ENCODE measurements at places on chromosomes 6 and 20.

DNA sequence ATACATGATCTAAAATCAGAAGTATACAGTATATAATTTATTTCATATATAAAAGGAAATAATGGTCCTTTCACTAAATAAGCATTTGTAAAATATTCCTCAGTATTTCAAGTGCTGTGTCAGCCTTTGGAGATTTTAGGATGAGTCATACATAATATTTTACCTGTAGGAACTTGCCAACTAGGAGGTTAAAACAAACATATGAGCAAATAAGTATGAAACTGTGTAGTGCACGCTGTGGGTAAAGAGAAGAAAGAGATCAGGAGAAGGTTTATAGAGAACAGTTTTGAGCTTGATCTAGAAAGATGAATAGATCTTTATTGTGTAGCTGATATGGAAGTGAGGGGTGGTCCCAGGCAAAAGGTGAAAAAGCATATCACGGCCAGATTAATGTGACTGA is 169.9 kb upstream of the RNF217 start:
- DNase-seq = no peak

GRCh38 chr6:142952614-142953013 is 7.6 kb upstream of the HIVEP2 start:
- no peak for DNase-seq

DNA sequence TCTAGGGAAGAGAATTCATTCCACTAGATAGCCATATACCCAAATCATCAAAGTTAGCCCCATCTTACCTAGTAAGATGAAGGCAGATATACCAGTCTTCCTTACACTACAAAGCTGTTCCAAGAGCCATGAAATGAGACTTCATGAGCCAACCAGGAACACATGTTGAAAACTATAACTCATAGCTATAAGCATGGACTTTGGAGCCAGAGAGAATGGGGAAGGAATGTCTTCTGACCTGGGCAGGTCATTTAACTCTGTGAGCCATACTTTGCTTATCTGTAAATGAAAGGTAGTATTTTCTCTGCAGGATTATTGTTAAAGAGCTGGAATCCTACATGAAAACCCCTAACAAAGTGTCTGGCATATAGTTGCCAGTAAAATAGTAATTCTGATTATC is 27.3 kb downstream of the ADGRF5 start:
- DNase-seq = no peak

- DNase-seq = peak; percentile 98
Measured at GRCh38 chr20:49219091-49219923, at the start of gene DDX27. Gene DDX27, plus strand, starts transcription at chr20:49219416. Its CDS starts 33 bp downstream, at chr20:49219449.

DNA sequence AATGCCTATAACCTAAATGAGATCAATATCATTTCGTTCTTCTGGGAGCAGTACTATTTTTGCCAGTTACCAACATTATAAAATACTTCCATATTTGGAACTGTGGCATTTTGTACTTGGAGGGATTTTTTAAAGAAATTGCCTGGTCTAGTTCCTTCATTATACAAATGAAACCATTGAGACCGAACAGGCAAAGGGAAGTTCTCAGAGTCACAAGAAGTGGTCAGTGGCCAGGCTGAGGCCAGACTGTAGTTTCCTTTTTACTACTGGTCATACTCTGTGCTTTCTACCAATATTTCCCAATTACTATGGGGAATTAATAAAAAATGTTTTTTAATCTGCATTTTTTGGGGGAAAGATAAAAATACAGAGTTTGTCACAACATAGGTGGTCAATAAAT is 332.0 kb downstream of the NRN1 start:
- DNase-seq = no peak

DNA sequence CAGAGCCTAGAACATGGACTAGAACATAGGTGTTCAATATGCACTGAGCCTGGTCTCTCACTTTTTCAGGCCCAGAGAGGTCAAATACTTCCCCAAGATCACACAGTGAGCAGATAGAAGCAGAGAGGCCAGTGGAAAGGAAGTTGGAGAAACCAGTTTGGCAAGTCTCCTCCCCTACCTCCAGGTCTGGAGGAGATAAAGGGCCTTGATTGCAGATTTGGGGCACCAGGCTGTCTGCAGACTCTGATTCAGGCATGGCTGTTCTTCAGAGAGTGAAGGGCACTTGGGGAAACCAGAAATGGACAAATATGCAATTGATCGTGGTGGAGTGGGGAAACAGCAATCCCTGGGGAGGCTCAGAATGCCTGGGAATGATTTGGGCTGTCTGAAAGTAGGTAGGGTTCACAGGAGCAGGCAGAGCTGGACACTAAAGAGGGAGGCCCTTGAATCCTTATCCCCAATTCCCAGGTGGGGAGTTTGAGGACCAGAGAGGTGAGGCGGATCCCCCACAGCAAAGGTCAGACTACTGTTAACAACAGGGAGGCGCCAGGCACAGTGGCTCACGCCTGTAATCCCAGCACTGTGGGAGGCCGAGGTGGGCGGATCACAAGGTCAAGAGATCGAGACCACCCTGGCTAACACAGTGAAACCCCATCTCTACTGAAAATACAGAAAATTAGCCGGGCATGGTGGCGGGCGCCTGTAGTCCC is 2.3 kb downstream of the PEDS1 start:
- no peak for DNase-seq

DNA sequence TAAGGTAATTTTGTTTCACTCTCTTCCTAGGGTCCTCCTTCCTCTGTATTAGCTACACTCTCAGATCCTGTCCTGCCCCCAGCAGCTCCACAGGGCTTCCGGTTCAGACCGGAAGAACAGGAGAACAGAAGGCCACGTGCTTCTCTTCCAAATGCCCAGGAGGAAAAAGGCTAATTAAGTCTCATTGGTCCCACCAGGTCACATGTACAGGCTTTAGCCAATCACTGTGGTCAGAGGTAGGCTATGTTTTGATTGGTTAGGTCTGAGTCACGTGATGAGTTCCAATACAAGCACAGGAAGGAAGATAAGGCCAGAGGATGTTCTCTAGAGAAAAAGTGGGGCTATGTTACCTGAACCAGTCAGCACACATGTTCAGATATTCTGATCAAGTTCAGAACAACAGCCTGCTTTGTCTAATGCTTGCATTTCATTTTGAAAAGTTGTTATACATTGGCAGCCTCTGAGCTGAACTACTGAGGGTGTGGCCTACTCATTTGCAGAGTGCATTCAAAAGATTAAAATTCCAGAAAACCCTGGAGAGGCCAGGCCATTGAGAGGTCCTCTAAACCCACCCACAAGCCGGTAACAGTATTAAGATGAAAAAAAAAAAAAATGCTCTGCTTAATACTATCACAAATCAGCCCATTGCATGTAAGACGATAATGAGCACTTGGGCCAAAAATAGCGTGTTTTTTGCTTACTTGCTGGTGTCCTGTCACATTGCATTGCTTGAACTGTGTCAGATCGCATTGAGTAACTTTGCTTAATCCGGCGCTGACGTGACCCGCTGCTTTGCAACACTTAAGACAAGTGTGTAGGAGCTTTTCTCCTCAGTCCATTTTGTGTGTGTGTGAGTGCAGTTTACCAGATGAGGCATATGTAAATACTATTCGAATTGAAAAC is 170.3 kb downstream of the TSHZ2 start:
- DNase-seq = no peak

GRCh38 chr6:130163266-130163665 is 59.5 kb downstream of the SAMD3 start:
- no peak for DNase-seq

GRCh38 chr6:54014440-54014839 is 96.8 kb upstream of the MLIP start:
- no peak for DNase-seq

- no peak for DNase-seq
Measured at GRCh38 chr6:1313767-1314503, 2.0 kb downstream of the FOXQ1 start.

DNA sequence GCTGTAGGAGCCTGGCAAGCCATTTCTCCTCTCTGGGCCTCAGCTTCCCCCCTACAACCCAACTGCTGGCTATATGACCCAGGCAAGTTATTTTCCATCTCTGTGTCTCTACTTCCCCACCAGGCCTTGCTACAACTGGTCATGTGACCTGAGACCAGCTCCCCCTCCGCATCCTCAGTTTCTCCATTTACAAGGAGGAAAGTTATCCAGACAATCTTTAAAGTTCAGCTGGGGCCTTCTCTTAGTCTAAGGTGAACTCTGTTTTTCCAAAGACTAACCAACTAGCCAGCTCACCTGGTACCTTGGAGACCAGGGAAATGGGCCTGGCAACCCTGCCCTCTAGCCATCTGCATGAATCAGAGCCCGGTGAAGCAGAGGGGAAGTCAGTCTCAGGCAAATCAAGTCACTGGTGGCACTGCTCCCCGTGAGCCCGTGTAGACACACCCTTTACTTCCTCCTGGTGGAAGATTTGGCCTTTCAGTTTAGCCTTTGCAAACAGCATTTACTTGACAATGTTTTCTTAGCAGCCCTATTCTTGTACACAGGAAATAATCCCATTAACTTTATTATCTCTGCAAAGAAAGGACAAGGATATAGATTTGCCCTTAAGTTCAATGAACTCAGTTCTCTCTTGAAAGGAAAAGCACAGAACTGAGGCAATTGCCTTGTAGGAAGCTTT is 157.7 kb downstream of the VEGFA start:
- DNase-seq = no peak

GRCh38 chr20:51931371-51931781 is 129.1 kb upstream of the SALL4 start:
- DNase-seq = no peak

DNA sequence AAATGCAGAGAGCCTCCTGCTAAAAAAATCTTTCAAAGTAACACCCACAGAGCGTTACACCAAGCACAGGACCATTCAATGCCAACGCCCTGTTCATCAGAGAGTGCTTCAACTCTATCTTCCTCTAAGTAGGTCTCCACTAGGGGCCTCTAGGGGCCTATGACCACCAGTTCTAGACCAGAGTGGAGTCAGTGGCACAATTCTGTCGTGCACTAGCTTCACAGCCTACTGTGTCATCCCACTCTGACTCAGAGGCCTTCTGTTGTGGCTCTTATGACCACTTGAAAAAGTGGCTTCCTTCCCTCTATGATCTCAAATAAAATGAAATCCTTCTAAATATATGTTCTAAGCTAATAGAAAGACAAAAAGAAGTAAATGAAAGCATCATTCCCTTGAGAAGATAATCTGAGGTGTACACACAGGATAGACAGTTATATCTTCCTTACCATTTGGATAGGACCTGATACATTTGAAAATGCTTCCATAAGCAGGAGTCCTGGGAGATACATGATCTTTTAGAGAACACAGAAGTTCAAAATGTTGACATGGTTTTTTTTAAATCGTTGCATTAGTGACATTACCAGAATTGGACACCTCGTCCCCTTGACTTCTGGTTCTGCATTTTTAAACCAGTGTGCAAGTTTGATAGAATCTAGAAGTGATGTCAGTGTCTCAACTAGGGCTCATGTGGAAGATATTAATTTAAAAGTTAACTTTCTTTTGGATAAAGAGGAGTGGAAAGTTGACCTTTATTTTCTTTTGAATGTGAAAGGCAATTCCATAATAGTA is 151.9 kb downstream of the SH3BGRL2 start:
- DNase-seq = no peak

DNA sequence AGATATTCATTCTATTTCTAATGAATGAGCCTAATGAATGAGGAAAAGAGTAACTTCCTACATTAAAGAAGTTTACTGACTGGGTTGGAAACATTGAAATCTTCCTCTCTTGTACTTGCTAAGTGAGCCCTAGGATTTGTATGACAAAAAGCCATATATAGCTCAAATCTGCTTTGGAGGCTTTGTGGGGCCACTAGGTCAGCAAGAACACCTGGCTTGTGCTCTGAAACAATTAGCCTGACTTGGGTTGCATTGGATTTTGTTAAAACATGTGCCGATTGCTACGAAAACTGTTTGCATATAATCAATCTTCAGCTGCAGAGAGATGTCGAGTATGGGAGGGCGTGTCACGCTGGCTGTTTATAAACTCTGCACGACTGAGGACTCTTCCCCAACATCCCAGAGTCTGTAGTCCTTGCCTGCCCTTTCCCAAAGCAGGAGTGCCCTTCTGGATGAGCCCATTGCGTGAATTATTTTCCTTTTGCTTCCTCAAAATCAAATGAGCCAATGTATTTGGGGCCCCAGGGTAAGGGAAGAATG is 684.8 kb downstream of the DHX35 start:
- no peak for DNase-seq

- DNase-seq = no peak
Measured at GRCh38 chr6:39303425-39304153, 10.6 kb downstream of the KCNK17 start.

DNA sequence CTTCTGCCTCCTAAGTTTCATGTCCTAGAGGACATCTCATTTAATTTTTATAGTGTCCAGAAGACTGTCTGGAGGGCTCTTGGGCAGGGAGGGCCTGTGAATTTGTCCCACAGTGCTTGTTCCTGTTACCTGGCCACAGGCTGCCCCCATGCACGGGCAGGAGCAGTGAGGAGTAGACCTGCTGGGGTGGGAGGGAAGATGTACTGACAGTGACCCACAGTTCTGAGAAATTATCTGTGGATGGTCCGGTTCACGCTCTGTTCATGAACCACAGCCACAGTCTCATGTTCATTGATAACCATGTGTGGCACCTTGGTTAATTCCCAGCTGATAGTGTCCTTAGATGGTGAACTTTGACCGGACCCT is 18.8 kb upstream of the ZNF831 start:
- no peak for DNase-seq
